ENCODE measurements at places on chromosomes 7 and 10. TPM values are rescaled to one million over a fixed set of nuclear protein-coding genes. Genes with fewer than 3 reads are reported as not detected.

DNA sequence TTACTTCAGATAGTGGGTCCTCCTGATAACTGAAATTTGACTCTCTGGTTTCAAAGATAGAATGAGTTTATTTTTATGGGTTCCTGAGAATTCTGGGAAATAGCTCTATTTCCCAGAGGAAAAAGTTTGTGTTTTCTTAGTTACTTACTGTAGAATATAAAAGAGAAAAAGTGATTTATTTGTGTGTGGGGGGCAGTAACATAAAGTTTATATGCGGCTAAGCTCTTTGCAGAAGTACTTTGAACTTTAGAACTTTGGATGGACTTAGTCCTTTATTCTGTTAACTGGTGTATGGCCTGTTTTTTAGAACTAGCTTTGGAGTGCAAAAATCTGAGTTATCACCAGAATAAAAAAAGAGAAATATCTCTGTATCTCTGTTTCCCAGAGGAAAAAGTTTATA, 157.1 kb downstream of the BBS9 start:
- DNase-seq, result no peak

DNA sequence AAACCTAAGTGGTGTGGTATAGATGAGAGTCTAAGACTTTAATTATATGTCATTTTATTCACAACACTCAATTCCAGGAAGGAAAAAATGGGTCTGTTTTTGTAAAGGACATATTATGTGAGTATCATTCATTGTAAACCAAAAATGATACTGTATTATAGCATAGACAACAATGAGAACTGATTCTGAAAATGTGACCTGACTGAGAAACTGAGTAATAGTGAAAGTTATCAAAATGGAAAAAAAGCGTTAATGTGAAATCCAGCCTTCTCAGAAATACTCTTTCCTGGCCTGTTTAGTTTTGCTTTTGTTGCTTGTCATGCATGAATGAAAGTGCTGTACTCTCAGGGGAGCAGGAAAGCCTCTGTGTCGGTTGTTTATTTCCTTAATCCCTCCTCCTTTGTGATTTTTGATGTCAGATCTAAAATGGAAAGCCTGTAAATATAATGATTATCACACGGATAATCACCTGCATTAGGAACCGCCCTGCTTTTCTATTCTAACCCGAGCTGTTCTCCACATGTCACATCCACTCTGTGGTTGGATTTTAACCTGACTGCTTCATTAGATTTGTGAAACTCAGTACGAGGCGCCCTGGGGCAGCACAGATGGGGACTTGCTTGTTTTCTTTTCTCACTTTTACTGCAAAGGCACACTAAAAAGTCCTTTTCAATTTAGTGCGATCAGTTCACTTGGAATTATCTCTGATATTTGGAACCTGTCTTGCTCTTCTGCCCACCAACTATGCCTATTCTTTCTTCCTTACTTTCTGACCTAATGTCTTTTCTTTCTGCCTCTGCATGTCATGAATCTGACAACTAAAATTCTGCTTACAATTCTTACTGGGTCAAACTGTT, 240.9 kb upstream of the KAT6B start:
- DNase-seq, result peak; percentile 29

DNA sequence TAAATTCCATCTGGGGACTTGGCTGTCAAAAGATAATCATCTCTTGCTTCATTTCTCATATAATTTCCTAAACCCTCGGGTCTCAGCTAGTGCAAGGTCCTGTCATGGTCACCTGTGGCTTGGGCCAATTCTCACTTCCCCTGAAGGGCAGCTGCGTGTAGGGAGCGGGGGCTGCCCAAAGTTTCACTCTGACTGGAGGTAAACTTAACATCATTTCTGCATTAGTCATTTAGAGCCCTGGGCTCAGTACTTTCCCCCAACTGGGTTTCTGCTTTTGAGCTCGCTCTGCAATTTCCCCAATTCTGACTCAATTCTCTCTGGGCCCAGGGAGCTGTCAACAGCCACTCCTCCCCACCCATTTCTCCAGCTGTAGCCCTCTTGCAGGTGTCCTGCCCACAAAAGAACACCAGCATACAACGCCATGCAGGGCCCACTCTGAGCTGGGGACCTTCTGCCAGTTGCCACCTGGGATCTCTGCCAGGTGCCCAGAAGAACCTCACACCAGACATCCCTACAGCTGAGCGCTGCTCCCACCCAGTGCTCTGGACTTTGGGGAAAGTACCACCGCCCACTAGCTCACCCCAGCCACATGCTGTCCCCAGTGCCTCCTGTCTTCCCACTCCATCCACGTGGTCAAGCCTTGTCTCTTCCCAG, 37.9 kb downstream of the VOPP1 start:
- DNase-seq, result peak; percentile 84

DNA sequence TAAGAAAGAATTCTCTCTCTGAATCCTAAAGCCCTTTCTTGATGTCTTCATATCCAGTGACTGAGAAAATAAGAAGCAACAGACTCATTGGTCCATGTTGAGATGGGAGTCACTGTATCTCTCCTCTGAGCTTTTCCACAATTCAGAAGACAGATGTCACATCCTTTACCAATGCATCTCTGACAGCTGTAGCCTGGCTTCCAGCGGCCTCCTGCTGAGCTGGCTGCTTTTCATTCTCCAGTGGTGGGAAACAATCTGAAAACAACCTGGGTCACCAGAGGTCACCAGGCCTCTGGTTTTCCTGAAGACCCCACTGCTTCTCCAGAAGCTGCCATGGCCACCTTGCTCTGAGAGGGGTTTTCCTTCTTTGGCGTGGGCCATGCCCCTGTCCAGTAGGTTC, 18.3 kb upstream of the RPA3 start:
- DNase-seq, result no peak

GRCh38 chr10:11902646-11903045, 79.5 kb downstream of the PROSER2 start:
- DNase-seq, result no peak

DNA sequence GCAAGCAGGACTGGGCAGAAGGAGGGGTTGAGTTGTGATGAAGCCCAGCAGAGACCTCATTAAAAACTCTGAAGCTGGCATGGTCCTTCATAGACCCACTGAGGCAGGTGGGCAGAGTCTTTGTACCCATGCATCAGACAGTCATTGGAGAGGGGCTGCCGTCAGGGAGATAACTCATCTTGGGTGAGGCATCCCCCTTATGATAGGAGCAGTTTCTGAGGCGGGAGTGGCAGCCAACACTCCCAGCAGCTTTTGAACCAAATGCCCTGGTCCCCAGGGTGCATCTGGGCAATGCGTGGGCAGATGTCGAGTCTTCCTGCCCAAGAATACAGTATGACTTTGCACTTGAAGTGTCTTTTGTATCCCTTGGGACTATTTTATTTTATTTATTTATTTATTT, 68.1 kb downstream of the HTR5A start:
- no peak for DNase-seq

DNA sequence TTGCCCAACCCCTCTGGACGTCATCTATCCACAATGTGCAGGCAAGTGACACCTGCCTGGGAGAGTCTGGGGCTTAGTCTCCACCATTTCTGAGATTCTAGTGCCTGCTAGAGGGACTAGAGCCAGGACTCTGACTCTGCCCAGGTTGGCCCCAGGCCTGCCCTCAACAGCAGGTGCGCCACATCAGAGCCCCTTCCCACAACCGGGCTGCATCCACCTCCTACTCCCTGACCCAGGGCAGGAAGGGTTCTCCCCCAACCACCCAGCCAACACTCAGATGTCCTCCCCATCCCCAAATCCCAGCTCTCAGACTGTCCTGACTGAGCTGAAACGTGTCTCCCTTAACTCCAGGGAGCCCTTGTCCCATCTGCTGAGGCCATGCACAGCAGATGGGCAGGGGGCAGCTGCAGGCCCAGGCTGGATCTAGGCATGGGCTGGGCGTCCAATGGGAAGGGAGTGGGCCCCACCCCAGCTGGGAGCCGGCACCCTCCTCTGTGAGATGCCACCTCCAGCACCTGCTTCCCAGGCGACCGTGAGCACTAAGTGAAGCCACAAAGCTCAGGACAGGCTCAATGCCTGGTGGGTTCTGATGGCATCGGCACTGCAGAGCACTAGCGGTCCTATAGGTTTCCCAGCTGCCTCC, 49.2 kb downstream of the RASGEF1A start:
- no peak for DNase-seq

GRCh38 chr10:124552691-124553276, 91.2 kb downstream of the LHPP start:
- no peak for DNase-seq

ZRANB1 gene
- total RNA-seq, result 36.5 TPM

CDC14C gene
- 0.11 TPM for total RNA-seq

ZNF25 gene
- 13.8 TPM for total RNA-seq

SFTPA1 gene
- total RNA-seq, result not detected

MET gene
- 68.8 TPM for total RNA-seq

MYO3A gene
- not detected for total RNA-seq

All from GM23248 (cell line).